ENCODE measurements at places on chromosomes 5 and 9. TPM values are rescaled to one million over a fixed set of nuclear protein-coding genes. Genes with fewer than 3 reads are reported as not detected.

Gene IRX1
- total RNA-seq, result not detected

Gene PCDHGA7
- 5.8 TPM for total RNA-seq

Gene LEAP2
- total RNA-seq, result 1.4 TPM

Gene DNAJB5
- 9.6 TPM for total RNA-seq

Gene ACSL6
- total RNA-seq, result 0.07 TPM

Gene MAST4
- 76.4 TPM for total RNA-seq

Gene MORN5
- total RNA-seq, result 0.95 TPM

Gene PTPN3
- 1.2 TPM for total RNA-seq

Gene IFNA2
- total RNA-seq, result not detected

Gene LCN1
- total RNA-seq, result 2.3 TPM

Gene TMEM215
- total RNA-seq, result 0.69 TPM

Gene FOXD4
- 0.31 TPM for total RNA-seq

Gene RLN2
- 0.46 TPM for total RNA-seq

Gene AK8
- total RNA-seq, result 1.5 TPM

Gene IL7R
- total RNA-seq, result 3.4 TPM

Gene C1QTNF3
- 4.8 TPM for total RNA-seq

Gene MUSK
- 0.12 TPM for total RNA-seq

Gene TRIM7
- total RNA-seq, result 2.9 TPM

Gene OR1L6
- total RNA-seq, result not detected

Gene PAPPA
- total RNA-seq, result 2.3 TPM

Gene FAM221B
- total RNA-seq, result not detected

Gene GPR151
- not detected for total RNA-seq

Gene CLIC3
- total RNA-seq, result not detected

Gene DMRT3
- total RNA-seq, result not detected

Gene FIBCD1
- 0.13 TPM for total RNA-seq

Gene HRCT1
- total RNA-seq, result 3.1 TPM

Gene EEIG1
- total RNA-seq, result 43.4 TPM

Gene GARNL3
- 29.3 TPM for total RNA-seq

Gene UNC13B
- 8.0 TPM for total RNA-seq

Gene CCDC152
- total RNA-seq, result 3.7 TPM

Gene SPAG8
- total RNA-seq, result 28.1 TPM

Gene PCDHB5
- 7.3 TPM for total RNA-seq

Gene ITGA2
- 1.1 TPM for total RNA-seq

All from ovary (tissue), 10 donors.